Gastroesophageal sphincter (tissue), 4 donors: ENCODE measurements at places on chromosomes 4 and X.

DNA sequence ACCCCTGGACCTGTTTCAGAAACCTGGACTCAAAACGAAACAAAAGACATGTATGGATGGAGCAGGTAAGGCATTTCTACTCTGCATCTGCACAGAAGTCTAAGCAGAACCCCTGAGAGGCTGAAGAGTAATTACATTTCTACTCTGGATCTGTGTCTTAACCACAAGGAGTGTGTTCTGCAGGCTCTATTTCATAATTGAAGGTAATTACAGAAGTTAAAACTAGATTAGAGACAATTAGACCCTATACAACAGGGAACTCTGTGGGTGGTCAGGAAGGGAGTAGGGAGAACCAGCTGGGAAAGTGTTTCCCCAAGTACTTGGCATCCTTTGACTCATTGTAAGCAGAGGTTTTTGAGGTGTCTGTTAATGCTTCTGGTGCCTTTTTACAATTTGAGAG lies 69.8 kb downstream of the IGSF1 start:
- H3K4me3 ChIP-seq: no peak overlapping the region
- no peaks in the 10 kb centered on the region for H3K27me3 ChIP-seq
- H3K27ac ChIP-seq: no peak overlapping the region
- ATAC-seq: no peak
- H3K4me1 ChIP-seq: no peaks in the 10 kb centered on the region

DNA sequence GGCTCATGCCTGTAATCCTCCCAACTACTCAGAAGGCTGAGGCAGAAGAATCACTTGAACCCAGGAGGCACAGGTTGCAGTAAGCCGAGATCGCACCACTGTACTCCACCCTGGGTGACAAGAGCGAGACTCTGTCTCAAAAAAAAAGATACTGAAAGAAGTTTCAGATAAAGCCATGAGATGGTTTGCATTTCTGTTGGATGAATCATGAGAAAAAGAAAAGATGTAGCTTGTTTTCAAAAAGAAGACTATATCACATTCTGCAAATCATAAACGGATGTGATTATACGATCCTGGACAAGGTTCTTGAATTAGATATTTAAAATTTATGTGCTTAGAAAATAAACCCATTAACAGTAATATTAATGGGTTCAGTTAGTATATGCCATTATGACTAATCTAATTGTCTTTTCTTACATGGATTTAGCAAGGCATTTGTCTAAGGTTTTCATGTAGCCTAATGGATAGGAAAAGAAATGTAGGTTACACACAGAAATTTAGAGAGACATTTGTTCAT lies 345.9 kb downstream of the SLC7A11 start:
- H3K27ac ChIP-seq: no peak overlapping the region
- ATAC-seq: no peak
- no peaks in the 10 kb centered on the region for H3K4me1 ChIP-seq
- H3K27me3 ChIP-seq: no peaks in the 10 kb centered on the region
- no peaks in the 10 kb centered on the region for H3K36me3 ChIP-seq

GRCh38 chr4:37693450-37694190 lies 7.4 kb upstream of the RELL1 start:
- H3K4me1 ChIP-seq: no peaks in the 10 kb centered on the region
- no peak for ATAC-seq
- H3K36me3 ChIP-seq: no peaks in the 10 kb centered on the region
- no peak overlapping the region for H3K4me3 ChIP-seq
- no peak overlapping the region for H3K27ac ChIP-seq

- H3K27ac ChIP-seq: no peak overlapping the region
- no peaks in the 10 kb centered on the region for H3K4me1 ChIP-seq
- H3K4me3 ChIP-seq: no peak overlapping the region
These were observed 39.5 kb downstream of the GPC4 start for GRCh38 chrX:133375615-133376340.

DNA sequence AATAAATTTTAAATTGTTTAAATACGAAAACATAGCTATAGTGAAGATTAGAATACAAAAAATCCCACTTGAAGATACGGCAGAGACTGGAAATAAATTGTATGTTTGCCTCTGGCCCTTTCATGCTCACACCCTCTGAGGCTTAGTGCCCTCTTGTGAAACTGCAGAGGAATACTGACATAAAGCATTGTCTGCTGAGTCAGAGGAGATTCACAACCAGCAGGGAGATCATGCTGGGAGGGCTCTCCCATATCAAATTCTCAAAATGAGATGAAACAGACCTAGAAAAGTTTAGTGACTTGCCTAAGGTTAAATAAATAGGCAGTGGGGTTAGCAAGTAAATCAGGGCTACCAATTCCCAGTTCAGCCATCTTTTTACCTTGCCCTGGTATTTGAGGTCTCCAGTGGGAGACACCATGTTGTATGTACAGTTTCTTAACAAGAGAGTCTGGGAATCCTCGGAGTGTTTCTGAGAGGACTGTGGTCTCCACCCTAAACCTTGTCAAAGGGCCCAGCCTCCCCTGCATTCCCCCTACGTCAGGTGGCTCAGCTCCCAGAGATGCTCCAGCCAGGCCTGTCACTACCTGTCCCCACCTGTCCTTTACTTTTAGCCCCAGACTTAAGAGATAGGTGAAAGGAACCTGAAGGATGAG lies 581.4 kb upstream of the DIPK2B start:
- no peak for ATAC-seq
- no peaks in the 10 kb centered on the region for H3K36me3 ChIP-seq

DNA sequence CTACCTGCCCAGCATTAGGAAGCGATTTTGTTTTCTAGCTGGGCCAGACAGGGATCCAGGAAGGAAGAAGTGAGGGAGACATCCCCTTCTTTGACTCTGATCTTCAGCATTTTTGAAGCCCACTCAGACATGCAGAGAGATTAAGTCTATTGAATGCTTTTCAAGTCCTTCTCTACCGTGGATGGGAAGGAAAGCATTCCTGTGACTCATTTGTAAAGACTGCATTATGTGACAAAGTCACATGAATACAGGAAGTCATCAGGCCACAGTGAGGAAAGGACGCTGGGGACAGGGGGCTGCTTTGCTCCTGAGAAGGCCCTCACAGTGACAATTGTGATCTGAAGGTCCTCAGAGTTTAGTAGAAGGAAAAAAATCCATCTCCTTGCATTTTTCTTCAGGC lies 67.4 kb upstream of the GBA3 start:
- H3K27me3 ChIP-seq: no peaks in the 10 kb centered on the region
- ATAC-seq: no peak
- no peaks in the 10 kb centered on the region for H3K36me3 ChIP-seq
- no peaks in the 10 kb centered on the region for H3K4me1 ChIP-seq

GRCh38 chrX:125306335-125306866 lies 13.3 kb upstream of the TEX13C start:
- no peak overlapping the region for H3K4me3 ChIP-seq
- no peak overlapping the region for H3K27ac ChIP-seq
- ATAC-seq: no peak
- no peaks in the 10 kb centered on the region for H3K4me1 ChIP-seq
